Activated naive CD4-positive, alpha-beta T cell treated with anti-CD3 and anti-CD28 coated beads, Interleukin-2, amount 50 U/mL, for 72 hours (primary cell): ENCODE measurements at places on chromosomes 2 and 18.

- no peak for DNase-seq
Measured at GRCh38 chr18:73777356-73778031, 370.1 kb downstream of the FBXO15 start.

DNA sequence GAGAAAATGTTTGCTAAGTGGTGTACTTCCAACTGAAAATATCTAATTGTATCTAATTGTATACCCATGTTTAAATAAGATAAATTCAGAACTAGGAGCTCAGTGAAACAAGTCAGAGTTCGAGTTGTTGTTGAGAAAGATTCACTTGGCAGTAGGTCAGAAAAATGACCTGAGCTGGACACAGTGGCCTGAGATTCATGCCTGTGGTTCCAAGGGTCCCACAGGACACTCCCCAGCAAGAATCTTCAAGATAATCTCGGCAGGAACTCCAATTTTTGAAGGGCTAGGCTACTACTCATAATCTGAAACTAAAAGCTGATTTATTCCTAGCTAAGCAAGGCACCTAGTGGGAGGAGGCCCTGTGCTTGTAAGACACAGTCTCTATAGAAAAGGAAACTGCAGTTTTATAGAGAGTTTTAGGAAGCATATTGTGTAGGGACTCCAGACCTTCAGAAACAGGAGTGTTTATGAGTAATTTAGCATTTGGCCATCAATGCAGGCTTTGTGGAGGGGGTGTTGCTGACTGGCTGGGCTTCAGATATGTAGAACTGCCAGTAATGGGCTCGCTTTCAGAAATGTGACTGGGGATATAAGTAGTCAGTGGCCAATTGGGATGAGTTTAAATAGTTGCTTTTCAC, 43.2 kb downstream of the SP140 start:
- no peak for DNase-seq

DNA sequence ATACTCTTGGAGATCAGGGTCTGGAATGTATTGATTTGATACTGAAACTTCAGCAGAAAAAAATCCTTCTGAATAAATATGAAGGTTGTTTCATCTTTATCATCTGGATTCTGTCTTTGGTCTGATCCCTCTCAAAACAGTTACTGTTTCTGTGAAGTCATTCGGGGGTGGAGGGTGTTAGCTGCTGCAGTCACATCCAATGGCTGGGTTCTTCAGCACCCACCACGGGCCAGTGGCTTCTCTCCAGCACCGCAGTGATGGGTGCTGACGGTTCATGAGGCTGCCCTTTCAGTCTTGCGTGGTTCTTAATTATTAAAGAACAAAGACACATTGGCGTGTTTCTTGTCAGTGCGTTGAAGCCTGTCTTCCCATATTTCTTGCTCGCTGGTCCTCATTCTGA, 148.0 kb downstream of the LDLRAD4 start:
- DNase-seq: no peak

- no peak for DNase-seq
Measured at GRCh38 chr2:220850116-220850515, 722.0 kb downstream of the EPHA4 start.

GRCh38 chr18:8826971-8827370, 121.6 kb downstream of the MTCL1 start:
- no peak for DNase-seq

DNA sequence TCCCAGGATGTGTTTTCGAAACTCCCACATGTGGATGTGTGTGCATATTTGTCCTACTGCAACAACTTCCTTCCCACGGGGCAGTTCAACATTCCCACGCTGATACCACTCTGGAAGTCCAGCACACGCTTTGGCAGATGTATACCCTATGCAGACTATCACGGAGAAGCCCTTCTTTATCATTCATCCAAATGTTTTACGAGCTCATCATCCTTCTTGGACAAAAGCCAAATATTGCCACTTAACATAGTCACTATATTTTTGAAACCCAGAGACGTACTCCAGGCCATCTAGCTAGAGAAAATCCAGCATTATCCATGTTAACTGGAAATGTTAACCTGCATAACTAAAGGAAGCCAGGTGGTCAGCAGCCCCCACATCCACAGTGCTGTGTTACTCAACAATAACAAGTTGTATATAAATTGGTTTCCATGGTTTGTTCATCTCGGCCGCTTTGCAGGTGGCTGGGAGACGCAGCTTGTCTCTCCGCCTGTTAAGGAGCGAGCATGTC, 131.5 kb downstream of the ZNF532 start:
- no peak for DNase-seq
